ENCODE measurements at places on chromosomes 7 and 10.

- no peak for DNase-seq
These were observed 91.9 kb upstream of the GHITM start for GRCh38 chr10:84047258-84048010.

DNA sequence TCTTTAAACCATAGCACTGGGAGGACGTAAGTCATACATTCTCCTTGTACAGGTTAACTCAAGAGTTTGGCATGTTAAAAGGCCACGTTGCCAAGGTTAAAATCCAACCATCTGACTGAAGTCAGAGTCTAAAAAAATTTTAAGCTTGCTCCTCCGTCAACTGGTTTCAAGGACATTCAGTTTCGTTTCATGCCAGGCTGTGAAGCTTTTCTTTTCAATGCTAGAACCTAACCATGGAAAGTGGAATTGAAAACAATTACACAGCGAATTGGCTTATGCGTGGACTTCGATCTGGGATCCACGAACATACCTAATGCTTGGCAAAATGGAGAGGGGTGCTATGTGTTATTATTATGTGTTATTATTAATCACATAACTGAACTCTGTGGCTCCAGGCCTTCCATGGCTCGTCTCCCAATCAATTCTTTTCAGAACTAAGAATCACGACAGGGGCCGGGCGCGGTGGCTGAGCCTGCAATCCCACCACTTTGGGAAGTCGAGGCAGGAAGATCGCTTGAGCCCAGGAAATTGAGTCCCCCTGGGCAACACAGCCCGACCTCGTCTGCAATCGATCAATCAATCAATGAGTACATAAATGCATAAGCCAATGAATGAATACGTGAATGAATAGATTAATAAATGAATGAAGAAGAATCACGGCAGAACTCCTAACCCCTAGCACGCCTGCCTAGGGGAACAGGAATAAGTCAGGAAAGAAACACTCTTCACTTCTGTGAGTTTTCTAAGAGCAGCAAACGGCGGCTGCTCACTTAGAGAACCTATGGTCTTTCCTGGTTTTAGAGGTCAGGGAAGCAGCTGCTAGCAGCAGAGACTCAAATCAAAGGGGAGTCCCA, 733 bp upstream of the ARL5B start:
- DNase-seq: no peak

DNA sequence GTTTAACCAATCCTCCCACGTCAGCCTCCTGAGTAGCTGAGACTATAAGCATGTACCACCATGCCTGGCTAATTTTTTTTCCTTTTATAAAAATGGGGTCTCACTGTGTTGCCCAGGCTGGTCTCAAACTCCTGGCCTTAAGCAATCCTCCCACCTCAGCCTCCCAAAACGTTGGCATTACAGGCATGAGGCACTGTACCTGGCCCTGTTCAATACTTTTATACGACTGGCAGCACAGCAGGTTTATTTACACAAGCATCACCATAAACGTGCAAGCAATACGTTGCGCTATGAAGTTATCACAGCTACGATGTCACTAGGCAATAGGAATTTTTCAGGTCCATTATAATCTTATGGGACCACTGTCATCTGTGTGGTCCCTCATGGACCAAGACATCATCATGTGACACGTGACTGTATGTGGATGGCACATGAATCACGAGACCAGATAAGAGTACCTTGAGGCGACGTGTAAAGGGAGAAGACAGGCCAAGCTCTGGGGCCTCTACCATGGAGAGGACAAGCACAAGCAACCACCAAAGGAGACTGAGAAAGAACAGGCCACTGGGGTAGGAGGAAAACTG, 34.5 kb upstream of the SLC18A3 start:
- DNase-seq: no peak

- DNase-seq: no peak
These were observed 68.0 kb downstream of the HHEX start for GRCh38 chr10:92757711-92758104.

GRCh38 chr10:3426190-3426845, 253.7 kb upstream of the PITRM1 start:
- DNase-seq: no peak

All from omental fat pad (tissue), 4 donors.